Mucosa of gallbladder (tissue), 1 donor: ENCODE measurements at places on chromosomes 13 and 19. TPM values are rescaled to one million over a fixed set of nuclear protein-coding genes. Genes with fewer than 3 reads are reported as not detected.

The VAV1 gene
- total RNA-seq = 12.7 TPM

The SYNGR4 gene
- not detected for total RNA-seq

The PLK5 gene
- total RNA-seq = 0.89 TPM

The CAPN12 gene
- 206 TPM for total RNA-seq

The ZNF560 gene
- not detected for total RNA-seq
